ENCODE measurements at places on chromosomes 3 and 15.

DNA sequence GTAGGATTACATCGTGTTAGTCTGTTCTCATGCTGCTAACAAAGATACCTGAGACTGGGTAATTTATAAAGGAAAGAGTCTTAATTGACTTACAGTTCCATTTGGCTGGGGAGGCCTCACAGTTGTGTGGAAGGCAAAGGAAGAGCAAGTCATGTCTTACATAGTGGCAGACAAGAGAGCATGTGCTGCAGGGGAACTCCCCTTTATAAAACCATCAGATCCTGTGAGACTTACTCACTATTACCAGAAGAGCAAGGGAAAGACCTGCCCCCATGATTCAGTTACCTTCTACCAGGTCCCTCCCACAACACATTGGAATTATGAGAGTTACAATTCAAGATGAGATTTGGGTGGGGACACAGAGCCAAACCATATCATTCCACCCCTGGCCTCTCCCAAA lies 3.4 kb downstream of the SLC25A26 start:
- DNase-seq, result no peak

DNA sequence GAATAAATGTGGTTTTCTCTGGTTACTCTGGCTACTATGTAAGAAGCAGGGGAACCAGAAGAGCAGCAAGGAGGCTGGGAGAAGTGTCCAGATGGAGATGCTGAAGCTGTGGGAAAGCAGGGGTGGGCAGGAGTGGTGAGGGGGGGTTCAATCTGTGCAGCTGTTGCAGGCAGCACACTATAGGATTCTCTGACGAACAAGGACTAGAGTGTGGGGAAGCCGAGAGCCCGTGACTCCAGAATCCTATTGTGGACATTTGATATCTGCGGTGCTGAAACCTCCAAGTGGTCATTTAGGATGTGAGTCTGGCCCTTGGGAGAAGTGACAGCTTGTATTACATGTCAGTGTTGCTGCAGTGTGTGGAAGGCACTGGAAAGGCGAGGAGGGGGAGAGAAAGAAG lies 60.5 kb downstream of the GABRB3 start:
- DNase-seq, result no peak

DNA sequence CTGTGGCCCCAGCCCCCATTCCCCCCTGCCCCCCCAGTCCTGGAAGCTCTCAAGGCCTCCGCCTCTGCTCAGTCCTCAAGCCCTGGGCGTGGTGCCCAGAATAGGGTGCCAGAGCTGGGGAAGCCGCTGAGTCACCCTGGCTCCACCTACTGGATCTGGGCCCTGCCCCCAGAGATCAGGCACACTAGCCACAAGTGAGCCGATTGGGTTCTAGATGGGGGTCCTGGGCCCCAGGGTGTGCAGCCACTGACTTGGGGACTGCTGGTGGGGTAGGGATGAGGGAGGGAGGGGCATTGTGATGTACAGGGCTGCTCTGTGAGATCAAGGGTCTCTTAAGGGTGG lies 5.7 kb downstream of the EIF4G1 start:
- DNase-seq, result peak; percentile 53

DNA sequence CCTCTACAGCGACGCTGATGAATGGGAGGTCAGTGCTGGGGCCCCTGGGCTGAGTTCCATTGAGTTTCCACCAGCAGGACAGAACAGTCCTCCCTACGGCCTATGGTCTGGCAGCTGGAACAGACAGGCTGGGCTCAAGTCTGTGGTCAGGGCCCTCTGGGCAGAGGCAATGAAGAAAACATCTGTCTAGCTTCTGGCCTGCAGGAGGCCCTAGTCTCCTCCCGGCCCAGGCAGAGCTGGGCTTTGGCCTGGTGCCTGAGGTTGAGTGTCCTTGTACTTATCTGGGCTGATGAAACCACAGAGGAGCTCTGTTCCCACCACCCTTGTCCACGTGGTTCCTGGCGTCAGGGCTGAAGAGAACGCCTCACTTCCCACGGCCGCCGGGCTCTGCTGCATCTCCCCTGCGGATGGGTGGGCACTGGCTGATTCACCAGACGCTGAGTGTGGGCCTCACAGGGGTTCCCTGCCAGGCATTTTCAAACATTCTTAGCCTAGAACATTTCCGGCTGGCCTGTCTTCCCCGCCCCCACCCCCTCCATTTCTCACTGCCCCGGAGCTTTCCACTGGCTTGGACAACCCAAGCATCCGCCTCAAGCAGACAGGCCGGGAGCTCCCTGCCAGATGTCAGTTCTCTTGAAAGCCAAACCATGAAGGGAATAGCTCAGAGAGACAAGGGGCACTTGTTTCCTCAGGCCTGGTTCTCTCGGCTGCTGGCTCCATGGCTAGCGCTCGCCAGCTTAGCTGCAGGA lies 20.3 kb downstream of the PPCDC start:
- no peak for DNase-seq

GRCh38 chr3:195059006-195059350 lies 212.0 kb downstream of the XXYLT1 start:
- DNase-seq, result no peak

- no peak for DNase-seq
Measured at GRCh38 chr15:84035399-84035766, 200.2 kb upstream of the GOLGA6L4 start.

- no peak for DNase-seq
Measured at GRCh38 chr15:38084289-38084688, 149.8 kb downstream of the TMCO5A start.

DNA sequence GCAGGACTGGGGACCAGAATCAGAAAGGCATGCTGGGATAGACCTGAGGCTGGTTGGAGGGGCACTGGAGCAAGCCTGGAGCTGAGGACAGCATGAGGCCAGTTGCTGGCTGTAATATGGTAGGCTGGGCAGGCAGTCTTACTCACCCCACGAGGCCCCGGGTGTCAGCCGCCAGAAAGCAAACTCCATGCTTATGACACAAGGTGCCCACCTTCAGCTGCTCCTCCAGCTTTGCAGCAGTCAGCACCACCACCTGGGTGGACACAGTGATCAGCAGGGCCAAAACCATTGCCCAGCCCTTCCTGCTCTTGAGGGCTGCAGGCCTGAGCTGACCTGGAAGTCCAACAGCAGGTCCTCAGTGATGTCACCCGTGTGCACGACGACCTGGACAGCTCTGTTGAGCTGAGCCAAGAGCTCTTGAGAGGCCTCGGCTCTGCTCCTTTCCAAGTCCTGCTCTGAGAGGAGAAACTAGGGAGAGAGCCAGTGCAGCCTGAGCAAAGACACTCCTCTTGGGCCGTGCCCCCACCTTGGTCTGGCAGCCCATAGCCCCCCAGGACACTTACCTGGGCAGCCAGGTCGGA lies 747 bp downstream of the UBA7 start:
- no peak for DNase-seq

- no peak for DNase-seq
Measured at GRCh38 chr15:80343554-80343992, 60.6 kb upstream of the ARNT2 start.

GRCh38 chr15:42073418-42073817 lies 20.9 kb downstream of the PLA2G4D start:
- no peak for DNase-seq

GRCh38 chr15:89760303-89761008 lies 9.4 kb upstream of the MESP1 start:
- DNase-seq, result no peak

GRCh38 chr15:68578175-68578979 lies 416 bp upstream of the CORO2B start:
- DNase-seq, result peak; percentile 54

DNA sequence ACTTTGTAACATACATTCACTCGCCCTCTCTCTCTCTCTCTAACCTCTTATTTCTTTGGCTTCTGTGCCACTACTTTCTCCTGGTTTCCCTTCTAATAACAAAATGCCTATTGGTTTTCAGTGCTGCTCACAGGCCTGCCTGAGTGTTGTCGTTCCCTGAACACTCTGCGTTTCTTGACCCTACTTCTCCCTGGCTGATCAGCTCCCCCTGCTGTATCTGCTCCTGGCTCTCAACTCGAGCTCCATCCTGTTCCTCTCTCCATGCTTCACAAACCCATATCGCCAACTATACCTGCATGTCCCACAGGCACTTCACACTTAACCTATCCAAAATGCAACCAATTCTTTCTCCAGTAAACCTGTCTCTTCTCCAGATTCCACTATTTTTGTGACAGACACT lies 111.4 kb downstream of the OPA1 start:
- DNase-seq, result no peak

DNA sequence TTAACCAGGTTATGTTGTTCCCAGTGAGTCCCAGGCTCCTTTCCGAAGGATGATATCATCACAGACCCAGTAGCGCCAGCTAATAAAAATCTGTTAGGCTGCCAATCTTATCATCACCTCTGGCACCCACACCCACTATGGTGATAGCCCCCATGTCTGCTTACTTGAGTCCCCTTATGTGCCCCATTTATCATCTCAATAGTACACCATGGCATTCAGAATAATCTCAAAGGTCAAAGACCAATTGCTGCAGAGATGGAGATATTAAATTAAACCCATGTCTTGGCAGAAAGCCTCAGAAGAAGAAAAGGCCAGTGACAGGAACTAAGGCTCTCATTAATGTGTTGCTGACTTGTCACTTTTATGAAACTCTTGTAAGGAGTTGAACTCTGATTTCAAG lies 32.8 kb downstream of the CPNE4 start:
- DNase-seq, result no peak

- no peak for DNase-seq
Measured at GRCh38 chr3:35639254-35640186, at the start of gene ARPP21. TSS of gene ARPP21 (plus strand) at chr3:35639525. CDS start at chr3:35681752, 42,227 bp downstream.

DNA sequence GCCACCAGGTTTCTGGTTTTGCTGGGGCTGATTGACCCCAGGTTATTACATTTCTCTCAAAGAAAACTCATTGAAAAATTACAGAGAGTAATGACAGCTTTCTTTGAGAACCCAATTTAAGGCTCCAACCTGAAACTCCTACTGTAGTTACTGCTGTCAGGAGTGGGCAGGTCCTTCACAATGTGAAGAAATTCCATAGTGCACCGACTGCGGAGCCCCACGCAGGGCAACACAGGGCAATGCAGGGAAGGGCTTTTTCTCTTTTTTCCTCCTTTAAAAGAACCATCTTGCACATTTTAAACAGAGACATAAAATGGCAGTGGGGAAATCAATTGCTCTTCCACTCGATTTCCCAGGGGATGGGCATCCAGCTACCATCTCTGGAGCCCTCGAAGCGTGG lies 74.3 kb downstream of the NUP210 start:
- no peak for DNase-seq

- DNase-seq, result no peak
Measured at GRCh38 chr15:56890038-56890437, 28.4 kb upstream of the TCF12 start.

DNA sequence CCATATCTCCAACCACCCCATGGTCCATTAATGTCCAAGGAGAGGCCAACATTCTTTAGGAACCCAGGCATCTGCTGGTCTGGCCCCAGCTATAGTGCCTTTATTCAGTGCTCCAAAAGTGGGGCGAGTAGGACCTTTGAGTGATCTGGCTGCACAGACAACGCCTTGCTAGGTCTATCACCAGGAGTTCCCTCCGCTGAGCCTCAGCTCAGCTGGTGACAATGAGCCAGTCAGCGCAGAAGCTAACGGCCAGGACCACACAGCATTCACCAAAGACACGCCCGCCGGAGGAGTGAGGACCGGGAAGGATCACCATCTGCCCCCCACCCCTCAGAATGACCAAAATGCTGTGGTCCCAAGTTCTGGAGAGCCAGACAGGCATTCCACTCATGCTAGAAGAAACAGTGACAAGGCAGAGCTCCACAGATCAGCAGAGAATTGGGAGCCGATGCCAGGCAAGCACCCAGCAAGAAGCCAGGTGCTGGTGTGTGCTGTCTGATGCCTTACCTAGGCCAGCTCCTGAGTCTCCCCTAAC lies 19.0 kb downstream of the TBC1D2B start:
- DNase-seq, result no peak

DNA sequence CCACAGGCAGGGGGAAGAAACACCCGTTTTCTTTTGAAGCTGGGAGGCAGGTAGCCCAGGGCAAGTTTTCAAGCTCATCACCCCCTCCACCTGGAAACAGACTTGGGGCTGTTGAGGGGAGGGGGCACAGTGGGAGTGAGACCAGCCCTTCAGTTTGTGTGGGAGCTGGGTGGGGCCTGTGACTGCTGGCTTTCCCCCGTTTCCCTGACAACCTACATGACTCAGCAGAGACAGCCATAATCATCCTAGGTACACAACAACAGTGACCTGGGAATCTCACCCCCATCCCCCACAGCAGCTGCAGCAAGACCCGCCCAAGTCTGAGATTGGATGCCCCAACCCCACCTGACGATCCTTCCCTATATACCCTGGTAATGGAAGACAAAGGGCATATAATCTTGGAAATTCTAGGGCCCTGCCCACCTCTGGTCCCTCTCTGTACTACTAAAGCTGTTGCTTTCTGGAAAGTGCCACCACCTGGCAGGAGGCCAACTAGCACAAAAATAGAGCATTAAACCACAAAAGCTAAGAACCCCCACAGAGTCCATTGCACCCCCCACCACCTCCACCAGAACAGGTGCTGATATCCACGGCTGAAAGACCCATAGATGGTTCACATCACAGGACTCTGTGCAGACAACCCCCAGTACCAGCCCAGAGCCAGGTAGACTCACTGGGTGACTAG lies 422.2 kb upstream of the SGO1 start:
- no peak for DNase-seq

DNA sequence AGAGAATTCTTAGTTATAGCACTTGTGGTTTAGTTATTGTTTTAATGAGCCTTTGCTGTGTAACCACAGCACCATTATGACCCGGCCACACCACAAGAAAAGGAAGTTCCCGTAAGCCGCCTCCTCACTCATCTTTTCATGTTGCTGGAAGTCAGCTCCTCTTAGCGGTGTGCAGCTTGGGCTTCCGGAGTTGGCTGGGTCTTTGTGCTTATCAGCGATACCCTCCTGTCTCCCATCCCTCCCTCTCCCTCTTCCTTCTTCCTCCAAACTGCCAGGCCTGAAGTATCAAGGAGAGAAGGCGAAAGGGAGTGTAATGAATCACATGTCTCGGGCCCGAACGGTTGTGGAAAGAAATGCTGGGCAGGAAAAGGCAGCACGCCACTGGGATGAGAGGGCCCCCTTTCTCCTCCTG lies 353.5 kb downstream of the MCTP2 start:
- DNase-seq, result no peak

GRCh38 chr3:122931636-122932035 lies 95.9 kb downstream of the SEMA5B start:
- DNase-seq, result no peak

DNA sequence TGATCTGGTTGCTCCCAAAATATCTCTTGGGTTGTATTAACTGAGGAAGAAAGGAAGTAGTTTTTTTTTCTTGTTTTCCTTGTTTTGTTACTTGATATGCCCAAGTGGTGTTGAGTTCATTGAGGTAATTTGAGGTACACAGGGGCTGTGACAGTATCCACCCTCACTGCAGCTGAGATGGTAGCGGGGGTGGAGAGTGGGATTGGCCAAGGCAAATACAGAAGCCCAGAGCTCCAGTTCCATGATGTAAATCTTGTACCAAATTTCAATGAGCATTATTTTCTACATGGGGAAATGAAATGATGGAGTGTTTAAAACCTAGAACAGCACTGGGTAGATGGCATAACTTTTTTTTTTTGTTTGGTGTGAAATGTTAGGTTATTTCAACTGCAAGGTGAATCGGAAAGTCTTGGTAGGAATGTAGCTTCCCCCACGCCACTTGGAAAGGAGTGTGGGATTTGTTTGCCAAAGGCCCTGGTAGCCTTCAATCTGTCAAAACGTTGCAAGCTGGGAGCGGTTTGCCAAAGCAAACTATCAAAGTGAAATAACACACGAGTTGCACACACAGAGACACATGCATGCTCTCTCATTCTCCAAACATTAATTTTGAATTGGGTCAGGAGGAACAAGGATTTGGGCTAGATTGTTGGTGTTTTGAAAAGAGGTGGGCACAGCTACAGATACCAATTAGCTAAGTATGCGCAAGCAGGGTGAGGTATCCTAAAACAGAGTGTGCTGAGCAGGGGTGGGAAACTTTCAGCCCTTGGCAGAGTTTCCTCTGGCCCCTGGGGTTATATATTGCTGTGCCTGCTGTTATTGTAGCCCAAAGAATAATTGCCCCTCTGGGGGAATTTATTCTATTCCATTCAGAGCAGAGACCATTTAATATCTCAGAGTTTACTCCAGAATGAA lies 34.6 kb downstream of the THSD4 start:
- DNase-seq, result no peak

All from NCI-H510A (cell line).